Activated gamma-delta T cell (primary cell): ENCODE measurements at places on chromosomes 16 and 17.
A peak's percentile ranks its signal among the peaks of the same experiment; 100 is the strongest.

GRCh38 chr17:55402374-55402773 lies 19.3 kb downstream of the MMD start:
- DNase-seq: no peak

DNA sequence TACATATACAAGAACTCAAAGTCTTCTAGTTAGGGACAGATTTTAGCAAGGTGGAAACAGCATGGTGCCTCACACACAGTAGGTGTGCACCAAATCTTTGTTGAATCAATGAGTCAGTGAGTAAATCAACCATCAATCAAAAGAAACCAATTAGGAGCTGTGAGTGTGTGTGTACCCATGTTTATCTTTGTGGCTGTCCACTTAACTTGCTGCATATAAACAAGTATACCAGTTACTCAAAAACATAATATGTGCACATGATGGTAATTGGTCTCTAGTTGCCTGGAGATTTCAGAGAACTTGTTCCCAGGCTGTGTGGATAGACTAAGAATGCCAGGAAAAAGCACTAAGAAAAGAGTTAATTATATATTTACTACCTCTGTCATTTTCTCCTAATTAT lies 272.2 kb upstream of the CCL2 start:
- no peak for DNase-seq

DNA sequence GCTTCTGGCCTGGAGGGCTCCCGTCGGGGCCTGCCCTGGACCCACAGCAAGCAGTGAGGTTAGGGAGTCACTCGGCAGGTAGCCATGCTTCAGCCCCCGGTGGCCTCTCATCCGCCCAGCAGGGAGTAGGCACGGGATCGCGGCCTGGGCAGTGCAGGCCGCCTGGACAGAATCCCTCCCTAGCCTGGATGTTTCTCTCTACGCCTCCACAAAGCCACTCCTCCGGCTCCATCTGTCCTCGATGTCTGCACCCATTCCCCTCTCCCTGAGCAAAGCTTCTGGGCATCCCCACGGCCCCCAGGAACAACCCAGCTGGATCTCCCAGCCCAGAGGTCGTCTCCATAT lies 145.2 kb downstream of the RBFOX3 start:
- DNase-seq: no peak

GRCh38 chr17:48113201-48113676 lies 5.7 kb downstream of the SNX11 start:
- peak; percentile 13 for DNase-seq

GRCh38 chr17:73210002-73210678 lies 17.3 kb downstream of the COG1 start:
- no peak for DNase-seq

DNA sequence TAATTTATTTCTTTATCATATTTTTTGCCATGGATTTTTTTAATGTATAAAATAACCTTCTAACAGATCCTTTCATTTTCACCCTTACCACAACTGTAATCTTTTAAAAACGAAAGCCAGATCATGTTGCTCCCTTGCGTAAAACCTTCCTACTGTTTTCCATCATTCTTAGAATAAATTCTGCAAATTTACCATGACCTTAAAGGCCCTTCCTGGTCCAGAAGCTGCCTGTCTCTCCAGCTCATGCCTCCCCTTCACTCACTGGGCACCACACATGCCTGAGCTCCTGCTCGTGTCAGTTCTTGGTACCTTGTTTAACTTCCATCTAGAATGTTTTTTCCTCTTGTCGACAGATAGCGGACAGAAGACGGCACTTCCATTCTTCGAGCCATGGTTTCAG lies 245.0 kb upstream of the CDH5 start:
- no peak for DNase-seq

- no peak for DNase-seq
Observed at GRCh38 chr16:19783363-19784182, 65.5 kb downstream of the IQCK start.

DNA sequence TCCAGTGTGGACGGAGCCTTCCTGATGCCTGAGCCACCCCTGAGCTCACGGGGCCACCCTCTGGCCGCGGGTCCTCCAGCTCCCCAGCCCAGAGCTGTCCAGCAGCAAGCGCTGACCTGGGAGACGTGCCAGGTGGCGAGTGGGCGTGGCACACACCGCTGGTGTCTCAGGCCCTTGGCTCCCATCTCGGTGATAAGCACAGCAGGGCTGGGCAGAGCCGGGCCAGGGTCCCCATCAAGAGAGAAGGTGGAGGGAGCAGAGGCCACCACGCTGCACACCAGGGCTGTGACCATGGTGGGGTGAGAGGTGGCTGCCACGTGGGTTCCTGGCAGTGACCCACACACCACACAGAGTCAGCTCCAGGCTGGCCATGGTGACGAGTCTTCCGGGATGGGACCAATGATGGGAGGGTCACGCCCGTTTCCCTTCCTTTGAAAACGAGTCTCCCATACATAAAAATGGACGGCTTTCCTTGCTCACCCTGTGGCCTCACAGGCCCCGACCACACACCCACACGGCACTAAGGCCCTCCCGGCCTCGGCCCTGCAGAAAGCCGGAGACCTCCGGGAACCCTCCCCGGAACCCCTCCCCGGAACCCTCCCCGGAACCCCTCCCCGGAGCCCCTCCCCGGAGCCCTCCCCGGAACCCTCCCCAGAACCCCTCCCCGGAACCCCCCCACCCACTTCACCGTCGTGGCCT lies 16.8 kb downstream of the UTS2R start:
- DNase-seq: no peak
